GM12864 (cell line): ENCODE measurements at places on chromosomes 3 and 15.

DNA sequence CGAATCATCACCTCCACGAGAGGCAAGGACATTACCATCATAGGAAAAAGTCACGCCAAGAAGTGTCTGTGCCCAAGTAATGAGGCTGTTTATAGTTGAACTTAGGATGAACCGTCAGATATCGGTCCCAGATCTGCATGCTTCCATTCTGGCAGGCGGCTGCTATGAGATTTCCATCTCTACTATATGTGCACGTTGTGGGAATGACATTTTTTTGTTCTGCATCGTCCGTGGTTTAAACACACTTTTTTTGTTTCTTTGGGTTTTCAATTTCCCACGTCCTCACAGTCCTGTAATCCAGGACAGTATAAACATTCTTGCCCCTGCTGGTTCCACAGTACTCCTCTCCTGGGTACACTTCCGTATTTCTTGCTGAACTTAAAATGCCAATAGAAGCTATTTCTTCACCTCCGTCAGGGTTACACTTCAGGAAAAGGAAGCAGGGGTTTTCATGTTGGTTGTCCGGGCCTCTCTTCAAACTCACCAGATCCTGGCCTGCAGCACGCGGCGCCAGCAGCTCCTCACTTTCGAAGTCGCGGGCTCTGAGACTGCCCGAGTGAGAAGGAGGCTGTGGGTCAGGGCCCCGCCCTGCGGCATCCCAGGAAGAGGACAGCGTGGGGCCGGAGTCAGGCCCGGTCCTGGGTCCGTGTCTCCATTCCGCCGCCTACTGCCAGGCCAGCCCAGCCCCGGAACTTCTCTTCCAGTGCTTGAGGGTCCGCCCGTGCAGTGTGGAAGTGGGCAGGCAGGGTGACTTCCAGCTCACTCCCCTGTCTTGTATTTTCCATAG is 9.8 kb upstream of the TM4SF4 start:
- DNase-seq: no peak

DNA sequence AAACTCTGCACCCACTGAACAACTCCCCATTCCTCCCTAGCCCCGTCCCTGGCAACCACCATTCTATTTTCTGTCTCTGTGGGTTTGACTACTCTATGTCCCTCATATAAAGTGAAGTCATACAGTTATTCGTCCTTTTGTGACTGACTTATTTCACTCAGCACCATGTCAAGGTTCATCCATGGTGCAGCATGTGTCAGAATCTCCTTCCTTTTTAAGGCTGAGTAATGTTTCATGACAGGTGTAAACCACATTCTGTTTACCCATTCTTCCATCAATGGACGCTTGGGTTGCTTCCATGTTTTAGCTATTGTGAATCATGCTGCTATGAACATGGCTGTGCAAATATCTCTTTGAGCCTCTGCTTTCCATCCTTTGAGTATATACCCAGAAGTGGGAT is 192.3 kb upstream of the NSMCE3 start:
- DNase-seq: no peak

- DNase-seq: no peak
These were observed 89.3 kb downstream of the RASA2 start for GRCh38 chr3:141575879-141576743.

DNA sequence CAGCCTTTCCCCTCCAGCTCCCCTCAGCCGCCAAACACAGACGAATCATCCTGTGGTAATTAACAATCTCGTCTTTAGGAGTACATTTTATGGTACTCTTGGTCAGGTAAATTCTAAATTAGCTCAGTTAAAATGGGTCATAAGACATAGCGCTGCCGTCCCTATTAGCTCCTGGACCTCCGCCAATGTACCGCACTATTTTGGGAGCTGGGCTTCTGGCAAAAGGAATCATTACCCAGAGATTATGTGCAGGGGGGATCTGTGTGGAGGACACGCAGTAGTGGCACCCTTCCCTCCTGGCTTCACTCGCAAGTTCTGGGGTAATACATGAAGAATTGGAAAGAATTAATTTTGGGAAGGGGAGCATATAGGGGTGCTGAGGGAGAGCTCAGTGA is 68.6 kb upstream of the ONECUT1 start:
- DNase-seq: no peak

GRCh38 chr3:53721187-53722119 is 124.8 kb downstream of the CHDH start:
- DNase-seq: no peak

DNA sequence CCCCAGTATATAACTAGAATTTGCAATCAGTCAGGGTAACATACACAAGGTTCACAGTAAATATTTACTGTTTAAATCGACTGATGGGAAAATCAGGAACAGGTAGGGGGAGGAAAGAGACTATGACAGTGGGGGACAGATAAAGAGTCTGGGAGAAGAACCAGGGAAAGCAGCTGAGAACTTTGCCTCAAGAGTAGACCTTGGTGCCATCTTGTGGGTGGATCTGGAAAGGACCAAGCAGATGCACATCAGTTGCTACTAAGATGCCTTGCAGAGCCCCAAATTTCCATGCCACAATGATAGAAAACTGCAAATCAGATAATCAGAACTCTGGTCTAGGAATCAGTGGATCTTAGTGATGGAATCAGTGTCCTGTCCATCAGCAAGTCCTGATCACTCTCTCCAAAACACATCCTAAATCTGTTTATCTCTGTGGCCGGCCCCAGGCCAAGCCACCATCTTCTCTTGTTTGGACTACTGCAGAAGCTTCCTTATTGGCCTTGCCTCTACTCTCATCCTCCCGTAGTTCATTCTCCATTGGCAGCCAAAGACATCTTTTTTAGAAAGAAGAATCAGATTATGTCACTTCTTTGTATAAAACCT is 62.7 kb downstream of the PDE8A start:
- no peak for DNase-seq

DNA sequence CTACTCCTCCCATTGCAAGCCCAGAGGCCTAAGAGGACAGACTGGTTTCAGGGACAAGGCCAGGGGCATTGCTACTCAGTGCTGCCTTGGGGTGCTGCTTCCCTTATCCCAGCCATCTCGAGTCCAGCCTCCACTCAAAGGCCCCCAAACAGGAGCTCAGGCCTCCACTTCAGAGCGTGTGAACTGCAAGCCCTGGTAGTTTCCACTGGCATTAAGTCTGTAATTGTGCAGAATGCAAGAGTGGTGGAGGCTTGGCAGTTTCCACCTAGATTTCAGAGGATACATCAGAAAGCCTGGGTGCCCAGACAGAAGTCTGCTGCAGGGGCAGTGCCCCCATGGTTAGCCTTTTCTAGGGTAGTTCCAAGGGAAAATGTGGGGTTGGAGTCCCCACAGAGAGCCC is 192.8 kb upstream of the ST8SIA2 start:
- no peak for DNase-seq

GRCh38 chr3:128081846-128082245 is 29.6 kb downstream of the SEC61A1 start:
- no peak for DNase-seq

- peak; percentile 16 for DNase-seq
These were observed 2.9 kb downstream of the XPC start for GRCh38 chr3:14175383-14176037.

- no peak for DNase-seq
These were observed 232.0 kb upstream of the HES1 start for GRCh38 chr3:193903966-193904365.

DNA sequence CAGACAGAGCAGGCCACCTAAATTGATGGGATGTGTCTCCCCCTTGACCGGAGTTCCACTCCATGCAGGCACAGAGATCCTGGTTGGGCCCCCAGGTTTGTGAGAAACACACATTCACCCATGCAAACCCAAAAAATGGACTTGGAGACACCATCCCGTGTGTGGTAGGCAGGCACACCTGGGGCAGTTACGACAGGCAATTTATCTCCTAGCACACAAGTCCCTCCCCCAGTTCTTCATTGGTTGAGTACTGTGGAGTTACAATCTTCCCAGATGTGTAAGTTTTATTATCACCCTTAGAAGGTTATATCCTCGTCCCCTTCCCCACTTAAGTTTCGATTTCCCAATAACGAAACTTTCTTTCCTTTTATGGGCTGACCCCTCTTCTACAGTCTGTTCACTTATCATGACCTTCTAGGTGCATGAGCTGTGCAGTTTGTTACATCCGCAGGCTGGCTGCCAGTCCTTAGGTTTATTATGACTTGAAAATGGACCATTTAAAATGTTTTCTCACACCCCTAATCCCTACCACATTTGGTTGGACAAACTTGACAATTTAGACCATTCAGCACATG is 27.3 kb downstream of the ARL8B start:
- no peak for DNase-seq

DNA sequence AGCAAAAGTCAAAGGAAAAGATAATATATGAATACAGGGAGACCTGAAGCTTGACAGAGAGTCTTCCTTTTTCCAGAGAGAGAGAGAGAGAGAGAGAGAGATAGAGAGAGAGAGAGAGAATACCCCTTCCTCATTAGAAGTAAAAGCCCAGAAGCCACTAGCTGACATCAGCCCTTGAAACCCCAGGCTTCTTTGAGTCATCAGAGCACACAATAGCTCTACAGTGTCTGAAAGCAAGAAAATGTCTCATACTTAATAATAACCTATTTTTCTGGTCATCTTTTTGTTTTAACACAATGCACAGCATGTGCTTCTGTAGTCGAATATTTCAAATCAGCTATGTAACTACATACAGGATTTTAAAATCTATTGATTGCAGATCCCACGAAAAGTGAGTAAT is 109.2 kb upstream of the NANOGP8 start:
- DNase-seq: no peak

GRCh38 chr3:126103121-126104027 is 19.4 kb upstream of the SLC41A3 start:
- DNase-seq: no peak

DNA sequence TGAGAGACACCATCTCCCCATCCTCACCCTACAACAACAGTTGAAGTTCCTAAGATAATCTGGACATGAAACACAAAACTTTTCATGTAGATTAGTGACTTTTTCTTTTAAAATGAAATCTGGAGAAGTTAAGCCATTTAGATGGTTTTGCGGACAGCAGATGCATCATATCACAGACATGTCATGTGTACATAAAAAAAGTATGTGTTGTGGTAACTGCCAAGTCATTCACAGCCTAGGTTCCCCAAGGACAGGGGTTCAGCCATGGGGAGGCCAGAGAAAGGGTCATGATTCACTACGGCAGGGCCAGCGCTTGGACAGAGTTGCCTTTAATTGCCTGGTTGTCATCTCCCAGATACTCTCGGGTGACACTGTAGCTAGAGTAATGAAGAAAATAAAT is 163.2 kb downstream of the PDZRN3 start:
- DNase-seq: no peak

DNA sequence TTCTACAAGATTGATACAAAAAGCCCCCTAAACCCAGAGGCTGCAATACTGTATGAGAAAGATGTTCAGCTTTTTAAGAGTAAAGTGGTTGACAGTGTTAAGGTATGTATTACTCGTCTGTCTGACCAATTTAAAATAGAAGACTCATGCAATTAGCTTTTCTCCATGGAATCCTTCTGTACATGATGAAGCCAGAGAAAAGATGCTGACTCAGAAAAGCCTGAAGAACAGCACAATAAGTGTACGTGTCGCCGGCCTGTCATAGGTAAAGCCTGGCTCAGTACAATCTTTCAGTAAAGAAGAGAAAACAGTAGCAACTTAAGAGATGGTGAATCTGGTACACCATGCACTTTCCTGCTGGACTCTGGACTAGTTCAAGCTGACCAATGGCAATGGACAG is 16.4 kb downstream of the NEK4 start:
- DNase-seq: no peak

- DNase-seq: no peak
These were observed 43.0 kb downstream of the CGNL1 start for GRCh38 chr15:57419335-57419734.

DNA sequence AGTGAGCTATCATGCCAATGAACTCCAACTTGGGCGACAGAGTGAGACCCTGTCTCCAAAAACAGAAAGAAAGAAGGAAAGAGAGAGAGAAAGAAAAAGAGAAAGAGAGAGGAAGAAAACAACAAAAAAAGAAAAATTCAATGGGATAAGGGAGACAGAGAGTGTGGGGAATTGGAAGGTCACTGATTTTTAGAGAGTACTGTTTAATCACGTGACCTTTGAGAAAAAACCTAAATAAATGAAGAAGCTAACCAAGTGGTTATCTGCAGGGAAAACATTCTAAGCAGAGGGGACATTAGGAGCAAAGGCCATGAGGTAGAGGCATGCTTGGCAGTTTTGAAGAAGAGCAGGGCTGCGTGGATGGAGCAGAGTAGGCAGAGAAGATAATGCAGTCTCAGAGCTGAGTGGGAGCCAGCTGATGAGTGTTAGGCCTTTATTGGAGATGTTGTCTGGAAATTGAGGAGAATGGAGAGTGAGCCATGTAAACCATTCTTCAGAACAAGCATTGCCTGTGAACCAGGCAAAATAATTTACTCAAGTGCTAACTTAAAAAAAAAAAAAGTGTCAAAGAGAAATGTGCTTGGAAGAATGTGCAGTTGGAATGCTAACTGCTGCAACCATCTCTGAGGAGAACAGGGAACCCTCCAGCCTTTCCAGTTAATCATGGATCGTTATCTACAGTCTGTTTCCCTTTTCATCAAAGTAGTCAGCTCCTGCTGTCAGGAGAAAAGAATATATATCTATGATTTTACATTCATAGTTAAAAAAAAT is 377.3 kb upstream of the SEMA6D start:
- DNase-seq: no peak

DNA sequence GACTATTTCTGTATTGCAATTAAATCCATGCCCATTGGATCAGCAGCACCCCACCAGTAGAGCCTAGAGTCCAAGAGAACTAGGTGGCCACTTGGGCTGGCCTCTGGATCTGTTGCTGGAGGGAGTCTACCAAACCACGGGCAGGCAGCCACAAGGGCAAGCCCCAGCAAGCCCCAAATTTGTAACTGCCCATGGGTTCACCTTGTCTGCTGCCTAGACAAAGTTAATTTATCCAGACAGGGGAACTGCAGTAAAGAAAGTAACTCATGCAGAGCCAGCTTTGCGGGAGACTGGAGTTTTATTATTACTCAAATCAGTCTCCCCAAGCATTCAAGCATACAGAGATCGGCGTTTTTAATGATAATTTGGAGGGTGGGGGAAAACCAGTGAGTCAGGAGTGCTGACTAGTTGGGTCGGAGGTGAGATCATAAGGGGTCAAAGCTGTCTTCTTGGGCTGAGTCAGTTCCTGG is 74.0 kb upstream of the TERB2 start:
- peak; percentile 78 for DNase-seq

DNA sequence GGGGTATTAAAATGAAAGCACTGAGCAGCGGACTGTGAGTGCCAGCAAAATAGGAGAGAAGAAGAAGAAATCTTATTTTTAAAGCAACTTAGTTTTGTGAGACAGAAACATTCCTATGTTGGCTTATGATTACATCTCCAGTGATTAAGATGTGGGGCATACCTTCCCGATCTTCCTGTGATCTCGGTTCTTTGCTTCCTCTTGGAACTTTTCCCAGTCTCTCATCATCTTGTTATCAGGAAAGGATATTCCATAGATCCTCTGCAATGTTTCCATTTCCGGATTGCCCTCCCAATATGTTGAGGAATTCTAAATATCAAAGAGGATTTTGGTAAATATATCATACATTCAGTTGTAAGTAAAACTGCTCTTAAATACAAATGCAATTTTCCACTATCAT is 22.2 kb downstream of the TARS3 start:
- DNase-seq: no peak

- DNase-seq: no peak
These were observed 43.0 kb downstream of the FBXL22 start for GRCh38 chr15:63640146-63640545.
